ENCODE measurements at places on chromosomes 16 and 17.

- no peak for DNase-seq
These were observed 5.7 kb downstream of the TRIM47 start for GRCh38 chr17:75872434-75873351.

GRCh38 chr17:81097943-81098308 is 63.0 kb downstream of the BAIAP2 start:
- DNase-seq = no peak

DNA sequence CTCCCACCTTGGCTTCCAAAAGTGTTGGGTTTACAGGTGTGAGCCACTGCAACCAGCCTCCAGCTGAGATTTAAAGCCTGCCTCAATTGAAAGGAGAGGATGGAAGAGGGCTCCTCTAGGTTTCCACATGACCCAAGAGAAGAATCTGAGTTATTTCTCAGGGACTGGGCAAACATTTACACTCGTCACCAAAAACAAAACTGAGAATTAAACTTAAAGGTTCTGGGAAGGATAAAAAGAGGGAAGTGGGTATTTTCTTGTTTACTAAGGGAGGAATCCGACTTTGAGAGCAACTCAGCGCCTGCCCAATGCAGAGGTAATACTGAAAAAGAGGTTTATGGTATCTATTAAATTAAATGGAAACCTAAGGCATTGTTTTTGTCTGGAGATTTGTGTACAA is 13.3 kb downstream of the HOXB1 start:
- no peak for DNase-seq

DNA sequence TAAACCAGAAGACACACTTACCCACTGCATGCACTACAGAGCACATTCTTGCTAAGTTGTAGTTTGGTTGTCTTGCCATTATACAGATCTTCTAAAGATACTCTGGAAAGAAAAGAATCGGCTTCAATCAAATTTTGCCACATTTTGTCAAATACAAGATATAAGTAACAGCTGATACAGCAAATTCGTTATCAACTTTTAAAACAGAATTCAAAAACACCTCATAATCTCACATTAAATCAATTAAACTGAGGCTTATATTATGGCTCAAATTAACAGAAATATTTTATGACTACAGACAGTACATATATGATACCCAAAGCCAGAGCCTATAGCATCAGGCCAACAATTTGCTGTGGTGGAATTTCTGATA is 5.4 kb downstream of the DNAJA2 start:
- DNase-seq = no peak

GRCh38 chr16:12304861-12305596 is 328.5 kb downstream of the SNX29 start:
- DNase-seq = no peak

Measured in activated naive CD4-positive, alpha-beta T cell (primary cell).